ENCODE measurements at places on chromosomes 12 and 14.
A peak's percentile ranks its signal among the peaks of the same experiment; 100 is the strongest.

DNA sequence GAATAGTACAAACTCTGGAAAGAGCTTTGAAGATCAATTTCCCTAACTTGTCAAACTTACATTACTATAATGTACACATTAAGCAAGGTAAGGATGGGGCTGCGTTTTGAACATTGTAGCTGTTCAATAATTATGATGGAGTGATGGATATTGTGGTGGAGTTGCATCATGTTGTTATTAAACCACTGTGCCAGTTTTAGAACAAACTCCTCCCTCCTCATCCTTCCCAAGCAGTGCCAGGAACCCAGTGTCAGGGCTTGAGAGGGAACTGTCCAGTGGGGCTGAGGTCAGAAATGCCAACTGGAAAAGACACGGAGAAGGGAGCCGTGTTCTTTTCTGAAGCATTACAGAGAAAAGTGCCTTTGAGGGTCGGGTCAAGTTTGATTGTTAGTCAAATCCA is 31.9 kb upstream of the PAPOLA start:
- no peak for DNase-seq

DNA sequence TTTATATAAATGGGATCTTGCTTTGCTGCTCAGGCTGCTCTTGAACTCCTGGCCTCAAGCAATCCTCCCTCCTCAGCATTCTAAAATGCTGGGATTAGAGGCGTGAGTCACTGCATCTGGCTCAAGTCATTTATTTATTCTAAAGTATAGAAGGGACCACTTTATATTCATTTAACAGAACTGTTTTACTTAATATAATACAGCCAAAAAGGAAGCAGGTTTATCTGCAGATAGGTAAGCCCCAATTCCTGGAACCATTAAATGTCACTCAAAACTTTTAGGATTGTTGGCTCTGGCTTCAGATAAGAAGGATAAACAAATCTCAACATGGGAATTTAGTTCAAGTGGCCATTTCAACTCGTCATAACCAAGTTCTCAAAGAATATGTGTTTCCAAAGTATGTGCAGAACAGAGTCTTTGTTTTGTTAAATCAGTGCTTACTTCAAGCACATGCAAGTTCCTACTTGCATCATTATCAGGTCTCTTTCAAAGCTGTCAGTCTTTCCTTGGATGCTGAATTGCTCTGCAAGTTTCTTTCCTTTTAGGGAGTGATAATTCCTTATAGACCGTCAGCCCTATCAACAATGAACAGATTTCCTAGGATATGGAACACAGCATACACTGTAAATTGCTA is 60.4 kb downstream of the KITLG start:
- no peak for DNase-seq

- DNase-seq: no peak
Measured at GRCh38 chr12:13275241-13276085, 78.9 kb downstream of the EMP1 start.

- peak; percentile 5 for DNase-seq
Measured at GRCh38 chr14:77565289-77565993, 51.0 kb downstream of the SPTLC2 start.

DNA sequence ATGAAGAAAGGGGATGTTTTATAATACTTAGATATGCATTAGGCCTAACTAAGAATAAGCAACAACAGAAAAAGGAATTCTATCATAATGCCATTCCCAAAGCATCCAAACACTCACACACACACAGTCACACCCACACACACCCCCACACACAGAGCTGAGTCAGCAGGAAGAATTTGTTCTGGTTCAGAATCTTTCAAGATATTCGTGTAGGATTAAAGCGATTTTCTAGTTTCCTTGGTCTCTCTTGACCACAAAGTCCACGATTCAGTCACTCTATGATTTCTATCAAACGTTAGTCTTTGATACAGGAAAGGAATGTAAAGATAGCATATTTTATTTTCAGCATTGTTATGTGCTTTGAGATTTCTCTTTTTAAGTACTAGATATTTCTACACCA is 382.6 kb upstream of the DCN start:
- no peak for DNase-seq

DNA sequence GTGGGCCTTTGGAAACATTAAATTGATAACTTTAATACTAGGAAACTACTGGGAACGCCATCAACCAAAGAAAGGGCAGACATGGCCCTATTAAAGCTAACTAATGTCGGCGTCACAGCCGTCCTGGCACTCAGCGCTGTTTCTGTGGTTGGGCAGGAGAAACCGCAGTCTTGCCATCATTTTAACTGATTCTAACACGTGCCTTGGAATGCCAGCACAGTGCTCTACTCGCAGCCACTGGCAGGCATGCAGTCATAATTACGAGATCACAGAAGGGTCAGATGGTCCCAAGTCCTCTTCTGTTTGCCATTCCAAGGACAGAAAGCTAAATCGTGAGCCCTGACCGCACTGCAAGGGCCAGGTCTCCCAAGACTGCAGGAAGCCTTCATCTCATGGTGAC is 75.2 kb downstream of the RIMBP2 start:
- no peak for DNase-seq

- no peak for DNase-seq
Measured at GRCh38 chr14:59695198-59695597, 118.6 kb upstream of the CCDC175 start.

DNA sequence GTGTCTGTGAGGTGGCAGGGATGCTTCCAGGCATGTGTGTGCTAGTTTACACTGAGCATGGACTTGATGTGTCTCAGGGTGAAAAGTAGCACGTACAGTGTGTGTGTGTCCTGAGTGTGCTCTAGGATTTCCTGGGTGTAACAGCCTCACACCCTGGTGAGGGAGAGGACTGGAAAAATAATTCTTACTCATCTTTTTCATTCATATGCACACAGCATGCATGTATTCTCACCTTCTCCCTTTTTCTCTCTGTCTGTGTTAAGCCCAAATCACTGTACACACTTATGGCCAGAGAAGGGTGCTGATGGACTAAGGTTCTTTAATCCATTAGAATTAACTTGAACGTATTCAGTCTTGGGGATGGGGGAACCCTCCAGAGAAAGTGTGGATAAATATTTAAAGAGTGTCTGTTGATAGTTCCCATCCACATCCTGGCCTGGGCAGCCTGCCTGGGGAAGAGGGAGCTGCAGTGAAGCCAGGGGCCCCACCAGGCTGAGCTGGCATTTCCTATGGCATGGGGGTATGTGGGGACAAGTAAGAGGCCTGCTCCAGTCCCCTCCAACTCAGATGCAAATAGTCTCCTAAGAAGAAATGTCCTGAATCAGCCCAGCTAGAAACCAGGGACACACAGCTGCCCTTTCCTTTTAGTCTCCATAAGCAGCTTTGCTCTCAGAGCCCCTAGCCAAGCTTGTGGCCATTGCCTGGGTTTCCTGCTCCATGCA is 1.1 kb upstream of the HOXC8 start:
- DNase-seq: no peak

GRCh38 chr14:76456200-76456599 is 80.3 kb downstream of the ESRRB start:
- peak; percentile 28 for DNase-seq

GRCh38 chr12:53739214-53740129 is 12.2 kb upstream of the CALCOCO1 start:
- no peak for DNase-seq

- DNase-seq: no peak
Measured at GRCh38 chr14:82134411-82134810, 600.8 kb upstream of the SEL1L start.

DNA sequence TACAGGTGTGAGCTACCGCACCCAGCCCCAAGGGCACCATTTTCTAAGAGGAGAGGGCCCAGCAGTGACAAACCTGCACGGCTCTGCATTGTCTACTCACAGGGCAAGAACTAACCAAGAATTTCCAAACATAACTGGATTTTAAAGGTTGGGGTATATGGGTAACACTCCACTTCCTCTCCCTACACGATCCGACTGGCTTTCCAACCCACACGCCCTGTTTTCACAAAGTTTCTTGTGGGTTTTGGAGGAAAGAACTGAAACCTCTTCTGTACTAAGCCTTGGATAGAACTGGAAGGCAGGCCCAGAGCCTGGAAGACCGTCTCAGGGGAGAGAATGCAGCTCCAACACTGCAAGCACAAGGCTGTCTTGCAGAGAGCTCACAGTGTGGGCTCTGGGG is 24.9 kb downstream of the SNRNP35 start:
- DNase-seq: no peak

GRCh38 chr12:4849795-4850345 is 59.8 kb upstream of the KCNA1 start:
- no peak for DNase-seq

GRCh38 chr12:98439981-98440581 is 75.3 kb upstream of the TMPO start:
- peak; percentile 6 for DNase-seq

GRCh38 chr14:61713724-61714437 is 18.6 kb downstream of the HIF1A start:
- no peak for DNase-seq

DNA sequence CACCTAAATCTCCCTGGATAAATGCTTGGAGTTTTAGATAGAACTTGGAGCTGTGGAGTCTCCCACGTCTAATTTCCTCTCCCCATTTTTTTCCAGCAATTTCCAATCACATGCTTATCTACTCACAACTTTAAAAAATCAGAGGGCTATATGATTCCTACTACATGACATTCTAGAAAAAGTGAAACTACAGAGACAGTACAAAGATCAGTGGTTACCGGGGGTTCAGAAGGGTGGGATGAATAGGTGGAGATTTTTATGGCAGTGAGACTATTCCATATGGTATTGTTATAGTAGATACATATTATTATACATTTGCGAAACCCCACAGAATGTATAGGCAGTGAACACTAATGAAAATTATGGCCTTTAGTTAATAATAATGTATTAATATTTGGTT is 35.5 kb downstream of the ATF7 start:
- no peak for DNase-seq

- DNase-seq: no peak
Measured at GRCh38 chr14:106200541-106201315, 674.3 kb downstream of the TMEM121 start.

GRCh38 chr14:80136358-80136757 is 74.9 kb downstream of the DIO2 start:
- no peak for DNase-seq

GRCh38 chr12:39294715-39295114 is 148.2 kb downstream of the KIF21A start:
- DNase-seq: no peak

GRCh38 chr14:97177016-97177415 is 379.8 kb downstream of the VRK1 start:
- peak; percentile 54 for DNase-seq

- no peak for DNase-seq
Measured at GRCh38 chr14:76491172-76491930, 115.4 kb downstream of the ESRRB start.

DNA sequence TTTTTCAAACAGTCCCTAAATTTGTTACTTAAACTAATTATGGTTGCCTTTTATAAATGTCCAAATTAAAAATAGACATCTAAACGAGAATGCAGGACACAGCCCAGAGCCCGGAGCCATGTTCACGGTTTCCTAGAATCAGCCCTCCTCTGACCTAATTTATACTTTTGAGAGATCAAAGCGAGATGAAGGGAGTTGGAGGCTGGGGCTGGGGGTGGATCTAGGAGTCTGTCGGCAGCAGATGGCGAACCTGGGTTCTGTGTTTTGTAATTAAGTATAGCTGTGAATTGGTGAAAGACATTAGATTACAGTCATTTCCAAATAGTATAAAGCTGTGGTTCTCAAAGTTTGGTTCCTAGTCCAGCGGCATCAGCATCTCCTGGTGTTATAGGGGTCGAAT is 210.1 kb downstream of the SLC41A2 start:
- DNase-seq: no peak

GRCh38 chr12:115583591-115583990 is 693.9 kb downstream of the MED13L start:
- no peak for DNase-seq

- no peak for DNase-seq
Measured at GRCh38 chr14:96077983-96078624, 38.9 kb downstream of the C14orf132 start.

GRCh38 chr14:101726295-101726953 is 35.1 kb upstream of the PPP2R5C start:
- no peak for DNase-seq

DNA sequence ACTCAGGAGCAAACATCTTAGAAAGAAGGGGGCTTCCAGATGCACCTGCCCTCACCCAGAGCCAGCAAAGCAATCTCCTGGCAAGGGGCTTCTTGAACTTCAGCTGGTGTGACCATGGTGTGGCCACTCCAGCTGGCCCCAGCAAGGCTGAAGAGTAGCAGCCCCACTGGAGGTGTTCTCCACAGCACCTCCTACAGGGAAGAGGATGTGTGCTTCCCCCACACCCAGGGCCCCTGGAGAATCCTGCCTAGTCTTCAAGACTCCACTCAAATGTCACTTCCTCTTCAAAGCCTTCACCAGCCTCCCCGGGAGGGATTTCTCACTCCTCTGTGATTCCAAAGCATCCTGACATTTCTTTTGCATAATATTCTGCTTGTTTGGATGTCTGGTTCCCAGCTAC is 8.5 kb downstream of the RAB15 start:
- no peak for DNase-seq

- DNase-seq: no peak
Measured at GRCh38 chr12:28611449-28611848, 421.2 kb downstream of the CCDC91 start.

GRCh38 chr12:69099201-69099837 is 140.1 kb upstream of the CPSF6 start:
- DNase-seq: no peak

DNA sequence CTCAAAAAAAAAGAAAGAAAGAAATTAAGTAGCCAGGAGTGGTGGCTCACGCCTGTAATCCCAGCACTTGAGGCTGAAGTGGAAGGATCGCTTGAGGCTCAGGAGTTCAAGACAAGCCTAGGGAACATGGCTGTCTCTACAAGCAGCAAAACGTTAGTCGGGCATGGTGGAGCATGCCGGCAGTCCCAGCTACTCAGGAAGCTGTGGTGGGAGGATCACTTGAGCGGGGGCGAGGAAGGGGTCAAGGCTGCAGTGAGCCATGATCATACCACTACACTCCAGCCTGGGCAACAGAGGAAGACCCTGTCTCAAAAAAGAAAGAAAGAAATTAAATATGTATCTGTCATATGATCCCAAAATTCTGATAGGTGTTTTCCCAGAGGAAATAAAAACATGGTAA is 5.3 kb downstream of the RAD52 start:
- DNase-seq: no peak

GRCh38 chr12:46303039-46303666 is 34.3 kb upstream of the SLC38A1 start:
- DNase-seq: peak; percentile 75

All from CD4-positive, alpha-beta T cell treated with Interleukin-15 for 4 hours (primary cell).